ENCODE measurements at places on chromosomes 4 and X. TPM values are rescaled to one million over a fixed set of nuclear protein-coding genes. Genes with fewer than 3 reads are reported as not detected.

GRCh38 chr4:153467897-153468262 is 1.7 kb downstream of the TMEM131L start:
- H3K36me3 ChIP-seq, result peaks cover under 1% of the 10 kb centered on the region
- peak overlapping the region; percentile 90 for H3K4me3 ChIP-seq
- H3K4me1 ChIP-seq, result peaks cover 30% of the 10 kb centered on the region
- H3K27ac ChIP-seq, result peak overlapping the region; percentile 78
- peaks cover 22% of the 10 kb centered on the region for H3K27me3 ChIP-seq

DNA sequence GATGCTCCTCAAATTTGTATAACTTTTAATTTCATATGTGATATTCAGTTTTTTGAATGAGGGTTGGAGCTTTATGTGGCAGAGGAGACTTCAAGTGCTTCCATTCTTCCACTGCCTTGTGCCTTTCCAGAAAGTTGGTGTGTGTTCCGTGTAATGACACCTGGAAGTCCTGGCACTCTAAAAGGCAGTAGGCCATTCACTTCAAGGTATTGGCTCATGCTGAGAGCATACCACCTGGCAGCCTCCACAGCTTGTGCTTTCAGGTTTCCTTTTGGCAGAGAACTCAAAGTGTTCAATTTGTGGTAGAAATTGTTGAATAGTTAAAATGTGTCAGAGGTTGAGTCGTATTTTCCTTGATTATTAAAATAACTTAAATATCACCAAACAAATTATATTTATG is 49.6 kb downstream of the GRIA2 start:
- H3K36me3 ChIP-seq, result no peaks in the 10 kb centered on the region
- H3K4me1 ChIP-seq, result no peaks in the 10 kb centered on the region
- no peaks in the 10 kb centered on the region for H3K27me3 ChIP-seq
- no peak for DNase-seq
- H3K27ac ChIP-seq, result no peak overlapping the region

DNA sequence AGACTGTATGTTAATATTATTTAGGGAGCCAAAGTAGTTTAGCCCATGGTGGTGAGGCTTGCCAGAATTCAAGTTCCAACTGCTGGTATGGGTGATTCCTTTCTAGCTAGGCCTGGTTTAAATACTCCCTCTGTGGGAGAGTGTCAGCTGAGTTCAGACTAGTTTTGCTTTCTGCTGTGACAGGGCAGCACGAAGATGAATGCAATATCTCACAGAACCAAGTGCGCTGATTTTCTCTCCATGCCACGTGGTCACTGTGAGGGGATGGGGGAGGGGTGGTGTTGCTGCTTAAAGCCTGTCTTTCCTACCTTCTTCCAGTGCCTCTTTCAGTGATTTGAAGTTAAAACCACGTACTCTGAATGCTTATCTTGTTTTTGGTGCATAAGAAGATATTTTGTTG is 445.7 kb upstream of the CXorf51B start:
- no peaks in the 10 kb centered on the region for H3K27me3 ChIP-seq
- H3K36me3 ChIP-seq, result no peaks in the 10 kb centered on the region
- no peak for DNase-seq
- H3K4me3 ChIP-seq, result no peak overlapping the region
- H3K4me1 ChIP-seq, result no peaks in the 10 kb centered on the region
- H3K27ac ChIP-seq, result no peak overlapping the region

- H3K4me3 ChIP-seq, result no peak overlapping the region
- H3K36me3 ChIP-seq, result no peaks in the 10 kb centered on the region
- no peak overlapping the region for H3K27ac ChIP-seq
These were observed 209.7 kb upstream of the BOD1L1 start for GRCh38 chr4:13836946-13837912.

DNA sequence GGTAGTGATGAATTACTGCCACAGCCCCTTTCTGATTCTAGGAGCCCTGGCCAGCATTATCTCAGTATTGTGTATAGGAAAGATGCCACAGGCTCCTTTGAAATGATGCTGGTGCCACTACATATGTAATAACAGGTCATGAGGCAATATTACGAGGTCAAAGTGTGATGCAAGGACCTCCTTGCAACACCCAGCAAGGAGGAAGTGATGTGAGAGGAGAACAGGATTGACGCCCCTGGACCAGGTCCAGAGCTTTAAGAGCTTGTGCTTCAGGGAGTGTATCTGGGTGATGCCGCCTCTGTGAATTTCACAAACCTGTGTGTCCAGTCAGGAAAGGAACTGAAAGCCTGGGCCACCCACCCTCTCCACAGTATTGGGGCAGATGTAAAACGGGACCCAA is 261.8 kb downstream of the MID1IP1 start:
- H3K27me3 ChIP-seq, result no peaks in the 10 kb centered on the region
- H3K4me1 ChIP-seq, result peaks cover 6% of the 10 kb centered on the region
- H3K36me3 ChIP-seq, result no peaks in the 10 kb centered on the region

GRCh38 chr4:66876946-66877345 is 668.4 kb downstream of the CENPC start:
- H3K36me3 ChIP-seq, result no peaks in the 10 kb centered on the region
- H3K4me3 ChIP-seq, result no peak overlapping the region

GRCh38 chr4:110236324-110236723 is 37.9 kb upstream of the ELOVL6 start:
- H3K27ac ChIP-seq, result no peak overlapping the region
- peaks cover 3% of the 10 kb centered on the region for H3K27me3 ChIP-seq
- H3K4me1 ChIP-seq, result no peaks in the 10 kb centered on the region
- no peak for DNase-seq
- H3K36me3 ChIP-seq, result no peaks in the 10 kb centered on the region
- no peak overlapping the region for H3K4me3 ChIP-seq

GRCh38 chrX:40062525-40063155 is 35.1 kb downstream of the BCOR start:
- H3K27me3 ChIP-seq, result no peaks in the 10 kb centered on the region

GRCh38 chr4:110049951-110050925 is 137.6 kb downstream of the EGF start:
- peaks cover 25% of the 10 kb centered on the region for H3K36me3 ChIP-seq
- no peak for DNase-seq
- H3K4me3 ChIP-seq, result no peak overlapping the region
- H3K4me1 ChIP-seq, result peaks cover 8% of the 10 kb centered on the region

DNA sequence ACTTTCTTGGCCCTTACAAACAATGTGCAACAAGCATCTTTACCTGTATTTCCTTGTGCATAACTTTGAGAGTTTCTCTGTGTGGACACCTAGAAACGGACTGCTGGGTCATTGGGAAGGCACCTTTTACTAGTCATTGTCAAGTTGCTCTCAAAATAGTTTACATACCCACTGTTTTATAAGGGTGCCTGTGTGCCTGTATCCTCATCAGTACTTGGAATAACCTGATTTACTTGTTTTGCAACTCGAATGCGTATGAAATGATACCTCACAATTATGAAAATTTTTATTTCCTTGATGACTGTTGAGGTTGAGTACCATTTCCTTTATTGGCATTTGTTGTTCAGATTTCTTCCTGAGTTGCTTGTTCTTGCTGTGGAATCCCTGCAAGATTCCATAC is 150.8 kb downstream of the STIM2 start:
- H3K27ac ChIP-seq, result peak overlapping the region; percentile 68
- H3K27me3 ChIP-seq, result no peaks in the 10 kb centered on the region
- no peak for DNase-seq
- peaks cover 17% of the 10 kb centered on the region for H3K4me1 ChIP-seq

DNA sequence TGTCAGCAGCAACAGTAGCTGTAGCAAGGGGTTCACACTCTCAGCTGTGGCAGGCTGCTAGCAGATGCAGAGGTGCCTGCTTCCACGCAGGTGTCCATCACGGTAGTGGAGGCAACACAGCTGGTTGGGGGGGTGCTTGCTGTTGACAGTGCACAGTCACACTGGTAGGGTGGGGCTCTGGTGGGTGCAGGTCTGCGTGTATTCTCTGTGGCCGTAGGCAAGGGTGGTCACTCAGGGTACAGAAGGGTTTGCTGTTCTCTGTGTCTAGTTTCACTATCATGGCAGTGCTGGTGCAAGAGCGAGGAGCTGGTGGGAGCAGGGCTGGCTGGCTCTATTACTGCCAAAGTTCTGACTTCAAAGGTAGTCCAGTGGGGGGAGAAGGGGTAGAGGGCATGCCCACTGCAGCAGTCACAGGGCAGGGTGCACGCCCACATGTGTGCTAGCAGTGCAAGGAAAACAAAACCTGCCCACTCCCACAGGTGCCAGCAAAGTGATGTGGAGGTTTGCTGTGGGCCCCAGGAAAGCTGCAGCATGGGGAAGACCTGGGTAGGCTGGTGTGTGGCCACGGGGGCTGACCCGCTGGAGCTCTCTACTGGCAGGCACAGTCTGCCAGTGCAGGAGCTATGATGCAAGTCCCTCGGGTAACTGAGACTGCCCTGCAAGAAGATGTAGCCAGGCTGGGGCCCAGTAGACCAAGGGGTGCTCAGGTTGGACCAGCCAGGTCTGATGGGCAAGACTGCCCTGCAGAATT is 21.6 kb upstream of the WDR17 start:
- no peak for DNase-seq
- H3K27ac ChIP-seq, result no peak overlapping the region
- no peaks in the 10 kb centered on the region for H3K4me1 ChIP-seq
- H3K4me3 ChIP-seq, result no peak overlapping the region
- no peaks in the 10 kb centered on the region for H3K36me3 ChIP-seq

DNA sequence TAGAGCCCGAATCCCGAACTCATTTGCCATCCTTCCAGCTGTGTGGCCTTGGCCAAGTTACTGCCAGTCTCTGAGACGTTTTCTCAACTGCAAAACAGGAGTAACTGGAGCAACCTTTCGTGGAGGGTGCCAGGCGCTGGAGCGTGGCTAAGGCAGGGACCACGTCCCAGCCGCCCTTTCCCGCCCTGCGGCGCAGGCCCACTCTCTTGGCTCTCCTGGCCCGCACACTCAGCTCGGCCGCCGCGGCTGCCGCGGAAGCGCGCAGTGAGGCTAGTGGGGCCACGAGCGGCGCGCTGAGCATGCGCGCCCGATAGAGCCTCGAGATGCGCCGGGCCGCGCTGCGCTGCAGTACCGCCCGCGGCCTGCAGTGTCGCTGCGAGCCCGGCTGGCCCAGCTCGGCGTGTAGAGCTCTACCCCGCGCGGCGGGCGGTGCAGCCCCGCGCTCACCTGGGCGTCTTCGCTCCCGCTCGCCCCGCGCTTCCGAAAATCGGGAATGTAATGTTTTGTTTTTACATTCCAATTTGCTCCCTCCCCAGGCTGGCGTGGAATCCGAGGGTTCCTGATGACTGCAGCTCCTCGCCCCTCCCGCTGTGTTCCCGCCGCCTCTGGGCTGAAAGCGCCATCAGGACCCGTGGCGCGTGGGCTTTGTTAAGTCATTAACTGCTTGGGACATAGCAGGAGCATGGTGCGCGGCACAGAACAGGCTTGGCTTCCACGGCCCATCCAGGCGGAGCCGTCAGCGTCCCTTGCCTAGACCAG is 4.0 kb upstream of the ZNF518B start:
- peaks cover 1% of the 10 kb centered on the region for H3K36me3 ChIP-seq
- peak; percentile 78 for DNase-seq
- H3K27ac ChIP-seq, result no peak overlapping the region
- no peaks in the 10 kb centered on the region for H3K4me1 ChIP-seq
- H3K27me3 ChIP-seq, result peaks cover 59% of the 10 kb centered on the region

DNA sequence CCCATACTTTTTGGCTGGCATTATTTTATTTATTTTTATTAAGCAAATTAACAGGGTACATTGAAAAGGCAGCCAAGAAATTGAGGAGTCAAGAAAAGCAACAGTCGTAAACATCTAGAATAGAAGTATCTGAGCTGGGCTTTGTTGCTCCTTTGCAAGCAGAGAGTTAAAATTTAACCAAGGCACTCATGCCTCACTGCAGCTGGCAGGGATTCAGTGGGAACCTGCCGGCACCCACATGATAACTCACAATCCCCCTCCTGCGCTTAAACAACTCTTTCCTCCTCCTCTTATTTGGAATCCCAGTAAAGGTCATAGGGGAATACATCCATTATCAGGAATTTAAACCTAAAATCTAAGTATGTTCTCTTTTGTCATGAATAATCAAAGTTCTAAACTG is 115.5 kb downstream of the SOX3 start:
- no peaks in the 10 kb centered on the region for H3K4me1 ChIP-seq
- no peaks in the 10 kb centered on the region for H3K27me3 ChIP-seq
- no peak overlapping the region for H3K4me3 ChIP-seq
- no peak overlapping the region for H3K27ac ChIP-seq

DNA sequence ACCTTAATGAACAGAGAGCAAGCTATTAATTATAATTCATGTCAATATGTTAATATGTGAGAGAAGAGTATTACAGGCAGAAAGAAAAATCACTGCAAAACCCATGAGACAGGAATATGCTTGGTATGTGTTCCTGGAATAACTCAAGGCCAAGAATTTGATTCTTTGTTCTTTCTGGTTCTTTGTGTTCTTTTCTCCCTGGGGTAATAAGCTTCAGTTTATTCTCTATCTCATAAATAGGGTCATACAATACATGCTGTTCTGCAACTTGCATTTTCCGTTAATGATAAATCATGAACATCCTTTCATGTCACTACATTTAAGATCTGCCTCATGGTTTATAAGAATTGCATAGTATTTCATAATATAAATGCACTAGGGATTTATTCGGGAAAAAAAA is 16.8 kb upstream of the THOC2 start:
- DNase-seq, result no peak
- H3K4me3 ChIP-seq, result no peak overlapping the region
- H3K4me1 ChIP-seq, result no peaks in the 10 kb centered on the region

GRCh38 chr4:168979338-168979737 is 30.7 kb downstream of the CBR4 start:
- H3K27ac ChIP-seq, result no peak overlapping the region
- no peaks in the 10 kb centered on the region for H3K4me1 ChIP-seq
- H3K36me3 ChIP-seq, result peaks cover 35% of the 10 kb centered on the region
- no peaks in the 10 kb centered on the region for H3K27me3 ChIP-seq

SMIM43 gene
- total RNA-seq, result 0.60 TPM

GUCY1B1 gene
- total RNA-seq, result 3.6 TPM

ASMT gene
- not detected for total RNA-seq

GNL3L gene
- 42.2 TPM for total RNA-seq

SULT1B1 gene
- 4.4 TPM for total RNA-seq

GAB3 gene
- total RNA-seq, result 0.19 TPM

All from type B pancreatic cell (in vitro differentiated cells).